Mesothelial cell of epicardium (in vitro differentiated cells): ENCODE measurements at places on chromosomes 16 and 17. TPM values are rescaled to one million over a fixed set of nuclear protein-coding genes. Genes with fewer than 3 reads are reported as not detected.

CEP295NL gene
- 3.2 to 4.2 TPM (median 3.8 TPM) in 3 replicates for total RNA-seq

CNTNAP4 gene
- total RNA-seq, result 3.6 to 4.0 TPM (median 3.8 TPM) in 3 replicates

ATP1B2 gene
- total RNA-seq, result 9.6 to 10.5 TPM (median 10.2 TPM) in 3 replicates

HYDIN gene
- total RNA-seq, result 0.42 to 1.2 TPM (median 0.72 TPM) in 3 replicates

CLEC18B gene
- total RNA-seq, result 0.29 to 1.1 TPM (median 0.89 TPM) in 3 replicates

GRCh38 chr17:77204536-77204935, 63.8 kb downstream of the SEC14L1 start:
- H3K4me1 ChIP-seq, result no peaks in the 10 kb centered on the region
- peaks cover 47% of the 10 kb centered on the region for H3K36me3 ChIP-seq
- H3K27me3 ChIP-seq, result no peaks in the 10 kb centered on the region
- no peak overlapping the region for H3K4me3 ChIP-seq

DNA sequence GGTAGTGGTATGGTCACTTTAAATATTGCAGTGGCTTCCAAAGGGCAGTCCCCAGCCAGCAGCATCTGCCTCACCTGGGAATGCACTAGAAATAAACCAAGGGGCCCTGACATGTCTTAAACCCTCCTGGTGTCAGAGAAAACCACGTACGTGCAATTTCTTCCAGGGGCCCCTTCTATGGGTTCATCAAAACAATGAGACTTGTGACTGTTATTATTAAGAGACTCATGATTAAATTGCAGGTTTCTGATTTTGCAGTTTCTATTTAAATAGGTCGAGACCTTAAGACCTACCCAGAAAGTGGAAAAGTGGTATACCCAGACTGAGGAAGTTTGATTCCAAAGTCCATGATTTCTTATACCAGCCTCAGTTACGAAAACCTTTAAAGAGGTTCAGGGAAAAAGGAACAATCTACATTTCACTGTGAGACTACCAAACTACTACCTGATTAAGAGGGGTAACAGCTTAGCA, 746 bp upstream of the POLG2 start:
- H3K36me3 ChIP-seq, result peaks cover 36% of the 10 kb centered on the region
- peak overlapping the region; percentile 96 for H3K4me3 ChIP-seq
- H3K27me3 ChIP-seq, result no peaks in the 10 kb centered on the region
- H3K27ac ChIP-seq, result peak overlapping the region; percentile 98

DNA sequence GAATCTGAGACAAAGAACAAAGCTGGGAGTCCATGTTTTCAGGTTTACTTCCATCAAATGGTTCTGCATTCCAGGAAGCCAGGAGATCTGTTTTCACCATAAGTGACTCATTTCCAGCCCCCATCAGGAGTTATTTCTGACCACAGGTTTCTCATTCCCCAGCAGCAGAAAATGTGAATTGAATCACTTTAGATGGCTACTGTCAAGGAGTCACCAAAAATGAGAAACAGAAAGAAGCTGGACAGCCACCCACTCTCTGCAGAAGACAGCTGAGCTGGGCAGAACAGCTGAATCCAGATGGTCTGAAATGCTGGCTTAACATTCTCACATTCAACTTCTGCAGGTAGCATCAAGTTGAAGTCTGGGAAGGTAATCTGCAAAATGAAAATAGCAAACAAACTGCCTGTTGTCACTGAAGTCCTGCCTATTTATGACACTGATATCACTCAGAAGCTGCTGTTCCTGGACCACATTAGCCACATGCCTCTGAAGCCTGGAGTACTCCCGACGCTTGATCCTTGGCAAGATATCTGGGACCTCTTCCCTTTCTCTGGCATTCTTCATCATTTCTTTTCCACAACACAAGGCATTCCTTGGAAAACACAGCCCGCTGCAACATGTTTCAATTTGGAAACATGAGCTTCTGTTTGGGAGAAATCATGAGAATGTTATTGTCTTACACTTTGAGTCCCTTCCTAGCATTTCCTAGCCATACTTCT, 15.3 kb downstream of the CCL11 start:
- H3K27ac ChIP-seq, result no peak overlapping the region
- peaks cover 2% of the 10 kb centered on the region for H3K27me3 ChIP-seq
- no peak for DNase-seq
- no peak overlapping the region for H3K4me3 ChIP-seq

DNA sequence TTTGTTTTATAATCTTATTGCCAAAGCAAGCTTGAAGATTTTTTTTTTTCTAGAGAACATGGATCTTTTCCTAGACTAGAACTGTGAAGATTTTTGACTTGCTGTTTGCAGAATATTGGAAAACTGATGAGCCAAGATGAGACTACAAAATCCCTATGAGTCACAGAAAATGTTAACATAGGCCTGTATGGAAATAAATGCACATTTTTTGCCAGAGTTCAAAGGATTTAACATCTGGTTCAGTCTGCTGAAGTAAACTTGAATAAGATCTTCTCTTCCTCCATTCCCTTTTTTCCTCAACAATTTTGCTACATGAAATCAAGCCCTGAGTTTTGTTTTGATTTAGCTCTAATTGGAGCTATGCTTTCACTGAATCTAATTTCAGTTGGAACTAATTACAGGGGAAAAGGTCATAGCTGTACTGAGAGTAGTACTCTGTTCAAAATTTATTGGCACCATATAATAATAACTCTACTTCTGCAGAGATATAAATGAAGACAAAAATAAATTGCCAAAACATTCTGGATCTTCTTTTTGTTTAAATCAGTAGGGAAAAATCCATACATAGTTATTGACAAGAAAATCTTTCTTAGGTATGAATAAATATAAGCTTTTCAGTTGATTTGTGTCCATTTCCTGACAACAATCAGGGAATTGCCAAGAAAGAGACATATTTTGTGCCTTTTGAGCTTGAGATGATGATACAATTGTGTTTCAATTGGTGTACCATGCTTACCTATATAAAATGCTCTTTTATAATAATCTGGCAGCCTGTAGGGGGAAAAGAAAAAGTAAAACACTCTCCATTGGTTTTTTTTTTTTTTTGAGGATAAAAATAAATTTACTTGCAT, 387.5 kb upstream of the GOT2 start:
- H3K36me3 ChIP-seq, result no peaks in the 10 kb centered on the region
- no peaks in the 10 kb centered on the region for H3K27me3 ChIP-seq
- H3K27ac ChIP-seq, result no peak overlapping the region
- DNase-seq, result no peak
- H3K4me3 ChIP-seq, result no peak overlapping the region

- peaks cover 8% of the 10 kb centered on the region for H3K4me1 ChIP-seq
- no peaks in the 10 kb centered on the region for H3K36me3 ChIP-seq
- H3K4me3 ChIP-seq, result no peak overlapping the region
- no peak for DNase-seq
Observed at GRCh38 chr16:13110124-13110796, 208.9 kb downstream of the SHISA9 start.

- H3K27ac ChIP-seq, result peak within 1 kb of the TSS; percentile 74
- no peak for DNase-seq
- H3K4me1 ChIP-seq, result peaks cover 9% of the 10 kb centered on the region
Observed at GRCh38 chr17:7548585-7549400, at the start of gene TNFSF12. TSS of gene TNFSF12 (plus strand) at chr17:7549058. CDS start at chr17:7549154, 96 bp downstream.

DNA sequence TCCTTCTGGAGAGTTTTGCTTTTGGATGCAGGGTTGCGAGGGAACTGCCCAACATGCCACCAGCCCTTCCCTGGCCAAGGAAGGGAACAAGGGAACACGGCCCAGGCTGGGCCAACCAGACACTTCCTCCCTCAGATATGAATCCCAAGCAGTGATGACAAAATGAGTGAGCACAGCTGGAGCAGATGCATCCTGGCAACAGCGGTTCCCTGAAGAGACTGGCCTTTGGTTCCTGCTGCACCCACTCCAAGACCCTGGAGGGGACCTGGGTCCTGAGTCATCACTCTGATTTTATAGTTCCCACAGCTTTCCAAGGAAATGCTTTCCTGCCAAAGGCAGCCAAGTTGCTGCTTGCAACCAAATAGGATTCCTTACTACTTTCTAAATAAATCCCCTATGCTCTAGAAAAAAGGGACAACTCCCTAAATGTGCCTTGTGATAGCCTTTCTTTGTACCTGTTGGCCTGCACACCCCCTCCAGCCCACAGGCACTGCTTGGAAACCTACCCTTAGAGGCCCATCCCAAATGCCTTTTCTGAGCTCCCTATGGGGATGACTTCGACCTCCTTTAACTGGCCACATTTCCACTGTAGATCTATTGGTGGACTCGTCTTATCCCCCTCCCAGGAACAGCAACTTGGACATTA, 5.3 kb downstream of the ST3GAL2 start:
- peak overlapping the region; percentile 88 for H3K27ac ChIP-seq
- H3K27me3 ChIP-seq, result no peaks in the 10 kb centered on the region
- DNase-seq, result no peak
- peak overlapping the region; percentile 24 for H3K4me3 ChIP-seq
- peaks cover 4% of the 10 kb centered on the region for H3K36me3 ChIP-seq

DNA sequence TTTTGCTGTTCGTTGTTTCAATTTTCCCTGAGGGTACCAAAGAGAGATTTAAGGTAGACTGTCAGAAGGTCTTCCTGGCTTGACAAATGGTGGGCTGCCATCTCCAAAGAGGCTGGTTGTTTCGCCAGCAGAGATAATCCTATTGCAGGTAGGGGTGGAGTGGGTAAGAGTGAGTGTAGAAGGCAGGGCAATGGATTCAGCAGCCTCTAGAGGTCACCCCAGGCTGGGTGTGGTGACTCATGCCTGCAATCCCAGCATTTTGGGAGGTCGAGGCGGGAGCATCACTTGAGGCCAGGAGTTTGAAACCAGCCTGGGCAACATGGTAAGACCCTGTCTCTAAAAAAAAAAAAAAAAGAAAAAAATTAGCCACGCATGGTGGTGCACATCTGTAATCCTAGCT, 34.6 kb downstream of the DCAKD start:
- H3K4me1 ChIP-seq, result peaks cover 43% of the 10 kb centered on the region
- no peak overlapping the region for H3K4me3 ChIP-seq
- H3K36me3 ChIP-seq, result no peaks in the 10 kb centered on the region
- no peak overlapping the region for H3K27ac ChIP-seq
- peaks cover 22% of the 10 kb centered on the region for H3K27me3 ChIP-seq

DNA sequence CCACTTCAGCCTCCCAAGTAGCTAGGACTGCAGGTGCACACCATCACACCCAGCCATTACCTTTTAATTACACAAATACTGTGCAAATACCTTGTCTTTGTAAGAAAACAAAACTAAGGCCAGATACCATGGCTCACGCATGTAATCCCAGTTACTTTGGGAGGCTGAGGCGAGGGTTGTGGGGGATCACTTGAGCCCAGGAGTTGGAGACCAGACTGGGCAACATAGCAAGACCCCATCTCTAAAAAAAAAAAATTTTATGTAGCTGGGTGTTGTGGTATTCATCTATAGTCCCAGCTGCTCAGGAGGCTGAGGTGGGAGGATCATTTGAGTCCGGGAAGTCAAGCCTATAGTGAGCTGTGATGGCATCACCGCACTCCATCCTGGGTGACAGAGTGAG, 151.6 kb downstream of the CLEC16A start:
- H3K4me1 ChIP-seq, result peaks cover 41% of the 10 kb centered on the region
- H3K4me3 ChIP-seq, result no peak overlapping the region
- H3K27me3 ChIP-seq, result no peaks in the 10 kb centered on the region
- H3K36me3 ChIP-seq, result peaks cover 6% of the 10 kb centered on the region
- H3K27ac ChIP-seq, result no peak overlapping the region

- no peaks in the 10 kb centered on the region for H3K27me3 ChIP-seq
- H3K4me3 ChIP-seq, result no peak overlapping the region
- H3K4me1 ChIP-seq, result peaks cover 49% of the 10 kb centered on the region
- no peak for DNase-seq
Observed at GRCh38 chr17:46925185-46925868, 2.4 kb downstream of the GOSR2 start.

DNA sequence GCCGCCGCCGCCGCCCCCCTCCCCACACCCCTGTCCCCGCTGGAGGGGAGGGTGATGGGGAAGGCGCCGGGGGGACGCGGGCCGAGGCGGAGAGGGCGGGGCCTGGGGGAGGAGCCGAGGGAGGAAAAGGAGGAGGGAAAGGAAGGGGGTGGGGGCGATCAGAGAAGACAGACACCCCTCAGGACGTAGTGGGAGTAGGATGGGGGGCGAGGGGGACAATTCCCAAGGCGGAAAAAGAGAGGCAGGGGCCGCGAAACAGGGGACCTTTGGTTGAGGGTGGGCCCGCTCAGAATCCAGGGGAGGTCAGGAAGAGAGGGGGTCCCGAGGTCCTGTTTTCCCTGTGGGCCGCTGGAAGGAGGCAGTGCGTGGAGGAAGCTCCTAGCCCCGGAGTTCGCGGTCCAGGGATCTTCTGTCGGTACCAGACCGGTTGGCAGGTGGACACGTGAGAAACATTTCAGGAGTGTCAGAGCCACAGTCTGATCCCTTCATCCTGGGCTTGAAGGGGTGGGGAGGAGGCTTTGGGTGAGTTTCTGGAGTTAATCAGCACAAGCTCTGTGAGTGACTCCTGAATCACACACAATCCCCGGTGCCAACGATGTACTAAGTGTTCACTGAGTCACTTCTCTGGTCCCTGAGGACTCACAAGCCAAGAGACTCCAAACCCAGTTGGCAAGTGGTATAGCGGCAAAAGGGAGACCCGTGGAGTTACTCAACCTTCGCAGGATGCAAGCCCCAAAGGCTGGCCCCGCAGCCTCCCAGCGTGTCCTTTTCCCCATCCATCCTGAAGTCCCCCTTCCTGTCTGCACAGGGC, at the start of gene XYLT1:
Gene XYLT1 (minus strand): TSS at position 53 of the 811 bp plus-strand sequence. CDS start 164 bp downstream, outside the sequence.
- peak; percentile 68 for DNase-seq
- H3K4me3 ChIP-seq, result peak within 1 kb of the TSS; percentile 74
- peaks cover 22% of the 10 kb centered on the region for H3K27me3 ChIP-seq
- H3K27ac ChIP-seq, result peak within 1 kb of the TSS; percentile 70
